Skin of body (tissue), 3 donors: ENCODE measurements at places on chromosomes 5 and 9. TPM values are rescaled to one million over a fixed set of nuclear protein-coding genes. Genes with fewer than 3 reads are reported as not detected.

DNA sequence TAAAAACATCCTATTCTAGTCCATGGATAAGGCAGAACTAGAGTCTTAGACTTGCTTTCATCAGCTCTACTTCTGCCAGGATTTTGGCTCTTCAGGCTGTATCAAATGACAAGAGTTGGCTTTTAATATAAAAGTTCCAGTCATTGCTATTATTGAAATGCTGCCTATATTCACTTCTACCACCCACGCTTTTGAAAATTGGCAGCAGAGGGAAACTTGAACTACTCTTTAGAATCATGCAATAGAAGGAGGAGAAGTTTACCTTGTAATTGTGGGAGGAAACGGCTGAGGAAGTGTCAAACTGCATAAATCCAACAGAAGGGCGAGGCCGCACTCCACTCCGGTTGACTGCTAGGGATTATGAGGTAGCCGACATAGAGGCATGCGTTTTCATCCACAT lies 122.6 kb upstream of the BASP1 start:
- DNase-seq = no peak

DNA sequence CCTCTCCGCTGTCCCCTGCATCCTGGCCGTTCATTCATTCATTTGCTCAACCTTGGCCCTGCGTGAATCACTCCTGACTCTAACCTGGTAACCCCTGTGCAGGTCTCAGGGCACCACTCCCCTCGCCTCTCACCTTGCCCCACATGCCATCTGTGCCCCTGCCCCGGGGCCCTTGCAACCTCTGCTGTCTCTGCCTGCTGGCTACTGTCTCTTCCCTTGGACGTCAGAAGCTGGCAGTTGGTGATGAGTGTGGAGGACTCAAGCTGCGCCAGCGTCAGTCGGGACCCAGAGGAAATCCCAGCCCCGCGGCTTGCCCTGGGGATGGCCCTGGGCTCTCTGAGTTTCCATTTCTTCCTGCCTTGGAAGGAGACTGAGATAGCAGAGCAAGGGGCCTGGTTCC lies 154.9 kb downstream of the OLFM1 start:
- DNase-seq = no peak

GRCh38 chr9:92637326-92637725 lies 32.6 kb downstream of the IPPK start:
- no peak for DNase-seq

- no peak for DNase-seq
These were observed 40.1 kb downstream of the CCNJL start for GRCh38 chr5:160272264-160272663.

GRCh38 chr5:1012313-1012841 lies 3.8 kb downstream of the NKD2 start:
- DNase-seq = no peak

DNA sequence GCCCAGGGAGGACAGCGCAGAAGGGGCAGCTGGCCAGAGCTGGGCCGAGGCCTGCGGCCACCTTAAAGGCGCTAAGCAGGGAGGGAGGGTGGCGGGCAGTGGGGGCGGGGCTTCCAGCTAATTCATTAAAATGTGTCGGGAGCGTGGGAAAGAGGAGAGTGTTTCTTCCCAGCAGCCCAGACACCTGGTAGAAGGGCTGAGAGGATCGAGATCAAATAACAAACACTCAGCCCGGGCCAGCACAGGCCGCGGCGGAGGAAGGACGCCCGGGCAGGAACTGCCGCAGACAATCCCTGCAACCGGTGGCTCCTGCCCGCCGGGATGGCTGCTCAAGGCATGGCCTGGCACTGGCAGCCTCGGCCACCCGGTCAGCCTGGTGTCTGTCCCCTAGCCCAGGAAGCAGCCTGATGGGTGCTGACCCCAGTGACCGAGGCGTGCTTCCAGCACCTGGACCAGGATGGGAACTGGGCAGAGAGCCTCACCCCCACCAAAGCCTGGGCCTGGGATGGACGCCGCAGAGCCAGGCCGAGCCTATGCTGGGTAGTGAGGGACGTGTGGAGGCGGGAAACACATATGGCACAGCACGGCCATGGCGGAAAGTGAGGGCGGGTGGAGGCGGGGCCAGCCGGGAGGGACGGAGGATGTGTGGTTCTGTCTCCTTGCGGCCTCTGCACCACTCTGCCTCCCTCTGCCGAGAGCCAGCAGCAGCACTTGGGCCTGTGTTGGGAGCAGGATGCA lies 3.2 kb upstream of the NRARP start:
- DNase-seq = peak; percentile 39

- no peak for DNase-seq
These were observed at the start of gene RNF208 for GRCh38 chr9:137222190-137223077. TSS of gene RNF208 (minus strand) at chr9:137222240. CDS start at chr9:137221212, 1,028 bp downstream.

- DNase-seq = no peak
These were observed 127.1 kb downstream of the ANKRD18B start for GRCh38 chr9:33651125-33651524.

DNA sequence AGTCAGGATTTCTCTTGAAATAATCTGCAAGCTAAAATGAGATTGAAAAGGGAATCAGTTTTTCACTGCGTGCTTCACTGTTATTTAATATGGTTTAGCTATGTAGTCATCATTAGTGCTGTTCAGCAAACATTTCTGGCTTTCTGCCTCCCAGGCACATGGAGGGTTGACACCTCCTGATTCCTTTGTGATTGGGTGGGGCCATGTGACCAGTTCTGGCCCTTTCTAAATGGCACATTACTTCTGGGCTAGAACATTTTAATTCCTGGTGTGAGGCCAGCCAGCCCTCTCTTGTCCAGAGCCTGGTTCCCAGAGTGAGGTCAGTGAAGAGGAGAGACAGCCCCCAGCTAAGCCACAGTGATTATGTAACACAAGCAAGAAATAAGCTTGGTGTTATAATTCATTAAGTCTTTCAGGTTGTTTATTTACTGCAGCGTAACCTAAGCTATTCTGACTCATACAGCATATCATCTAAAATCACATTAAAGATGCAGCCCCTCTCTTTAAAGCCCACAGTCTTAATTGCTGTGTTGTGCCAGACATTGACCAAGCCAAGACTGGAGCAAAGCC lies 17.4 kb upstream of the ARSI start:
- peak; percentile 18 for DNase-seq

- no peak for DNase-seq
These were observed 28.7 kb upstream of the SNX24 start for GRCh38 chr5:122816756-122817155.

DNA sequence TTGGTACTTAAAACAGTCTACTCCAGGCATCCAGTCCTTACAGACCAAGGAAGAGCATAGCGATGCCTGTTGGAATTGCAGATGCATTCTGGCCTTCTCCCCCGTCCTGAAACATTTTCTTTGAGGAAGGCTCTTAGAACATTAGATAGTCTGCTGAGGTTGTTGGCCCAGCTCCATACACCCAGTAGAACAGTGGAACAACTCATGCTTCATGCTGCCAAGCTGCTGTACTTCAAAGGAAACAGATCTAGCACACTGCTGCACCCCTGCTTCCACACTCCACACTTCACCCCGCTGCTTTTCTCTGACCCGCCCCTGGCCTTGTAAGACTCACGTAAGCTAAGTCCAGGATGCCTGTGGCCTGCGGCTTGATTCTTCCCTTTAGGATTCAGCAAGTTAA lies 33.4 kb upstream of the NCS1 start:
- DNase-seq = peak; percentile 70

The PRDM9 gene
- total RNA-seq = not detected

The NOXA1 gene
- 0.30 TPM for total RNA-seq

The C9 gene
- total RNA-seq = 0.10 TPM

The SLC22A4 gene
- 2.6 TPM for total RNA-seq

The PCDHGA9 gene
- 4.2 TPM for total RNA-seq

The CBY3 gene
- total RNA-seq = not detected
